A172 (cell line): ENCODE measurements at places on chromosomes 1 and 21. TPM values are rescaled to one million over a fixed set of nuclear protein-coding genes. Genes with fewer than 3 reads are reported as not detected.

CD1E gene
- total RNA-seq, result not detected in 2 replicates

CA14 gene
- not detected in 2 replicates for total RNA-seq

- DNase-seq, result no peak
Observed at GRCh38 chr1:106178791-106179190, 877.7 kb upstream of the PRMT6 start.

GRCh38 chr1:184811439-184812111 is 56.9 kb upstream of the EDEM3 start:
- no peak for DNase-seq

- no peak for DNase-seq
Observed at GRCh38 chr1:238675221-238675620, 711.1 kb upstream of the CHRM3 start.

OR2T35 gene
- not detected in 2 replicates for total RNA-seq

ANKRD34A gene
- 2.4 and 2.5 TPM in 2 replicates for total RNA-seq

DNA sequence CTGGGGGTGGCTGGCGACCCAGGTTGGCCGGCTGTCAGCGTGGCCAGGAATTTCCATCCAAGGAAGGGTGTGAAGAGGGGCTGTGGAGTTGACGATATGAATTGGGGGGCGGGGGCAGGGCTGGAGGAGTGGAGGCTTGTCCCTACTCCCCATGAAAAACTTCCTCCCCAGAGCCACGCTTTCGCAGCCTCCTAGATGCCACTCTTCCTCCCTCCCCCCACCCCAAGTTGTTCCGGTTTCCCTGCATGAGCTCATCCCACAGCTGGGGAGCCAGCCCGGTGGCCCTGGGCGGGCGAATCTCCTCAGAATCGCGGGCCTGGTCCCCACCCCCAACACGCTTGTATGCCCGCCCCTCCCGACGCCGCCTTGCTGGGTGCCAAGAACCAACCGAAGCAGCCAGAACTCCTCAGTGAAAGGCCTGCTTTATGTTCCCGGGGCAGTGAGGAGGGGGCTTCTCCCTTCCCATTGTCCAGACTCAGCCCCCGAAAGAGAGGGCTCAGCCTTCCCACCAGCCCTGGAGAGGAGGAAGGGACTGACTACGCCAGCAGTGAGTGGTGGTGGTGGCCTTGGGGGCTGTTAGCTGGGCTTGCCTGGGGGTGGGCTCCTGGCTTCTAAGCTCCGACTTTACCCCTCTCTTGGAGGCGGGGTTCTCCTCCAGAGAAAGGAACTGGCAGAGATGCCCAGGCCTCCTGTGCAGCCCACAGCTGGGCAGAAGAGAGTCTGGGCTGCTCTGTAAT is 1.8 kb upstream of the CSMD2 start:
- DNase-seq, result no peak

DNA sequence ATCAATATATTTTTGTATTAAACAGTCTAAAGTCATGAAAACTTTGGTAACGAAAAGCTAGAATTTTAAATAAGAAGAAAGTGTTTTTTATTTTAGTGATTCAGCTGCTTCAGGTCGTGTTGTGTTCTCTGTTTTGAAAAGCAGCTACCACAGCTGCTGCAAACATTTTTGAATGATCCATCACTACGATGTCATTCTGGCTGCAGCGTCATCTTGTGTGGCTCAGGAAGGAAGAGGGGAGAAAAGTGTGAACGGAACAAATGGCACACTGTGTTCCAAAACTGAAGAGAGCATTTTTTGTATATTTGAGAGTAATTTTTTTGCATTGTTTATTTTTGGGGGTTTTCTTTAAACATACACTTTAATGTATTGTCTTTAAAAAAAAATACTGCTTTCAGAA is 323.0 kb upstream of the ADGRL2 start:
- peak; percentile 3 for DNase-seq

DNA sequence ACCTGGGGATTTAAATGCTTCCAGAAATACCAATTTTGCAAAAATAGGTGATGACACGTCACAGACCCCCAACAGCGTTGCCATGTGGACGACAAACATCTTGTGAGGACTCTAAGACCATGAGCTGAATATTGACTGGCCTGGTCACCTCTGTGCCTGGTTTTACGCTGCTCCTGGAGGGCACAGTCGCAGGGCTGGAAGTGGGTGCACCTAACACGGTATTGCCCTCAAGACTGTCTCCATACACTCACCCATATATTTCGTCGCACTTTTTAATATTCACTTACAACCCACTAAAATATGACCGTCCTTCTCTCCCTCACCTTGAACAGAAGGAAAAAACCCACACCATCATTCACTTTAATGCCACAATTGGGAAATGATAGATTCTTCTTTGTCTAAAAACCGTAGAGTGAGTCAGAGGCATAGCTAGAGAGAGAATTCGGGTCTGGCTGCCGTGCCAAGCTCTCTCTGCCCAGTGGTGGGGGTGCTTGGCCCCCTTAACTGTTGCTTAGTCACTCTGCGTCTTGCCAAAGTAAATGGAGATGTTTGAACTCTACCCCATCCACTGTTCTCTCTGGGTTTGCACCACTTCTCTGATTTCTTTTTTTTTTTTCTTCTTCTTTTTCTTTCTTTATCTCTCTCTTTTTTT is 40.8 kb upstream of the UTS2 start:
- DNase-seq, result peak; percentile 61

DNA sequence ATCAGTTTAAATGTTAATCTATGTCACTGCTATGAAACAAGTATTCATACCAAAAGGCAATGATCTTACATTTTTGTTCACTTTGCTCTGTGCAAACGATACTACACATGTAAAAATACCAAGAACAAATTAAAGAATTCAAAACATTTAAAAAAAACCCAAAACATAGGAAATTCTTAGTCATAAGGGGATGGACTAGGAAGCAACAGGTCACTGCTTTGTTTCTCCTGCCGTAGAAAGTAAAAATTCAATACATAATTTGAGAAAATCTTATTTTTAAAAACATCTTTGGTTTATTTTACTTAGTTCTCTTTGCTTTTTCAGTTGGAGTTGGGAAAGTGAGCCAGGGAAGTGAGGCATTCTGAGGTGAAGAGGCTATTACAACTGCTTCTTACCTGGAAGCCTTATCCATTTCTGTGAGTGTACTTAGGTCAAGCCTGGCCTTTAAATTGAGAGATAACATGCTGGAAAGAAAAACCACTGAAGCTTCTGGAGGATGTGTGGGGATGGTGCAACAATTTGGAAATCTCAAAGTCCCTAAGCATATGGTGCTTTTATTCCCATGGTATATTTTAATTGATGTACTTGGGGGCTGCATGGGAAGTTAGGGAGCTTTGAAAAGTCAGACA is 183.5 kb downstream of the CDC42BPA start:
- DNase-seq, result no peak

- no peak for DNase-seq
Observed at GRCh38 chr1:35452106-35452774, 105.0 kb downstream of the KIAA0319L start.

GPATCH3 gene
- 5.0 and 5.9 TPM in 2 replicates for total RNA-seq

SLC9C2 gene
- total RNA-seq, result not detected in 2 replicates

- DNase-seq, result peak; percentile 78
Observed at GRCh38 chr1:226643177-226643576, 94.6 kb downstream of the STUM start.

DNA sequence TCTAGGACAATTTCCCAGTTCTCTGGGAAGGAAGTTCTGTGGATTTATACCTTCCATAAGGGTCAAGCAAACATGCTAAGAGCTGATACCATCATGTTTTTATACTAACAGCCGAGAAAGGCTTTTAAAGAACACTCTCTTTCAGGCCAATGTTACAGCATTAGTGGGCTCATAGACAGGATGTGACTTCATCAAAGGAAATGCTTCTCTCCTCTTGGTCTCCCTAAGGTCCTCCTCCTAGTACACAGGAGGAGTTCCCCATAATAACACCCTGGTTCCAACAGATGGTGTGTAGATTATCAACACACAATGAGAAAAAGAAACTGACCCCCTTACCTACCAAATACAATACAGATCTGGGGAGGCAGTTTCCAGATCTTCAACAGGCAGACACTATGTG is 26.7 kb upstream of the GLIS1 start:
- no peak for DNase-seq

RAP1GAP gene
- total RNA-seq, result 0.93 and 1.1 TPM in 2 replicates

- DNase-seq, result no peak
Observed at GRCh38 chr1:35845766-35846165, 37.2 kb upstream of the AGO1 start.

DNA sequence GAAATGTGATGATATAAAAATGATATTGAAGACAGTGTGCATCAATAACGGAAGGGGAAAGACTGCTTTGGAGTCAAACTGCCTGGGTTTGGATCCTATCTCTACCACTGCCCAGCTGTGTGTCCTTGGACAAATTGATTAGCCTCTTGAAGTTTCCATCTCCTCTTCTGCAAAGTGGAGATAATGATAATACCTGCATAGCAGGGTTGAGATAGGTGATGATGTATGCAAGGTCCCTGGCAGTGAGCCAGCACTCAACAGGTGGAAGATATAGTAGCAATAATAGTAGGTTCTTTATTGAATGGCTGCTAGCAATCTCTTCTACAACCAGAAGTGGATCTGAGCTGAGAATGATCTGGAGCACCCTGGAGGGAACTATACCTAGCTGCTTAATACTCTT is 166.7 kb downstream of the MIS18A start:
- DNase-seq, result no peak

DNA sequence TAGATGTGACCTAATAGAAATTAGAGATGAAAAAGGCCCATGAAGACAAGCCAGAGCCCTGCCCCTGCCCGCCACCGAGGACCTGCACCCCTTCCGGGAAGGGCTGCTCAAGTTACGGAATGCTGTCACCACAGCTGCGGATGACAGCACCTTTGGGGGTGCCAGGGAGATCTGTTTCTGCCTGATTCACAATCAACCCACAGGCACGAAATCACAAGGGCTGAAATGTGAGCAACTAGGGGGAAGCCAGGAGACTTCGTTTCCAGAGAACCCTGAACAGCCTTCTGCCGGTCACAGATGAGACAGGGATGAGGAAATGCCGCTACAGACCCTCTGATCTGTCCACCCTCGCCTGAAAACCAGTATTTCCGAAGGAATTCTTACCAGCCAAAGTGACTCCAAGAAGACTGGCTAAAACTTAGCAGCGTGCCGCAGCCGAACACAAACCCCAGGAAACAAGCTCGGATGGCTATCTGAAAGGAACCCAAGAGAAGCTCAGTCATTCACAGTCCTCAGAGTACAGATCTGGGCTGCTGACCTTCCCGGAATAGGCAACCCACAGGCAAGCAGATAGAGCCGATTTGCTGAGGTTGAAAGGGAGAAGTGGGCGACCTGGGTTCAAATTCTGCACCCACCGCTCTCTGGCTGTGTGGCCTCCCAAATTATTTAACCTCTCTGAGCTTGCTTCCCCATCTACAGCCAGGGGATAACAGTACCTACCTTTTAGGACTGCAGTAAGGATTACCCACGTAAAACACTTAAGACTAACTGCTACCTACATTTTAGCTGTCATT is 1.1 kb downstream of the ICMT start:
- DNase-seq, result no peak

- DNase-seq, result no peak
Observed at GRCh38 chr1:235867903-235868469, 1.3 kb upstream of the LYST start.

DNA sequence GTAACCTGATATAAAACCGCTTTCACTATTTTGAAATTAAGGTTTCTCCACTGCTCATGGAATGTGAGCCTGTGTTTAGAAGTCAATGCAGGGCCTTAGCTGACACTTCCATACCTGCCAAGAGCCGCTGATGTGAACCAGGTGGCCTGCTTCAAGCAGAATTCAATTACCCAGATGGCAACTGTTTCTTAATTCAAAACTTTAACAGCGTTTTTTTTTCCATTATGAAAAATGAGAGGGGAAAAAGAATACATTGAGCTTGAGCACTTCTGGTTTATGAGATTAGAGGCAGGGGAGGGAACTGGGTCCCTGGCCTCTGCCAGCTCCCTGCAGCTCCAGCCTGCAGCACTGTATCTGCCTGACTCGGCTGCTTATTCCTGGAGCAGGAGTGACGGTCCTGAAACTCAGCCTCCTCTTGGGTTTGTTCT is 7.7 kb upstream of the ATP1A1 start:
- no peak for DNase-seq

SPRR1B gene
- total RNA-seq, result not detected in 2 replicates

DNA sequence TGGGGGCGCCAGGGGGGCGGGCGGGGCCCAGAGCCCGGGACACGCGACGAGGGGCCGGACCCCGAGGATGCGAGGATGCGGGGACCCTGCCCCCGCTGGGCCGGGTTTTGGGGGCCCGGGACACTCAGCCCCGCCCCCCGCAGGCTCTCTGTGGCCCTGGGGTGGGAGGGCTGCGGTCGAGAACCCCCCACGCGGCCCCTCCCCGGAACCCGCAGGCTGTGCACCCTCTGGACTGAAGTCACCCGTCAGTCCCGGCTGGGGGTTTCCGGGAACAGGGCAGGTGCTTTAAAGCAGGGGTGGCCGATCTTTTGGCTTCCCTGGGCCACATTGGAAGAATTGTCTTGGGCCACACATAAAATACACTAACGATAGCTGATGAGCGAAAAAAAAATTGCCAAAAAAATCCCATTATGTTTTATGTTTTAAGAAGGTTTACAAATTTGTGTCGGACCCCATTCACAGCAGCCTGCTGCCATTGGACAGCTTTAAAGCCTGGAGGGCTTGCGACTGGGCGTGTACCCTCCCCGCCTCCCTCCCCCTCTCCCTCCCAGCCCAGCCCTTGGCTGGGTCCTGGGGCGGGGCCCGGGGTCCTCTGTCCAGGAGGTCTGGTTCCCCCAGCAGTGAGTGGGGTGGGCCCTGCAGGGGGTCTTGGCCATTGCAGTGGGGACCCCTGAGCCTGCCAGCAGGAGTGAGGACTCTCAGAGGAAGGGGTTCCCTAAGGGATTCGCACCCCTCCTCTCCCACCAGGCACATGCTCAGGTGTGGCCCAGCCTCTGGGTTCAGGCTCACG is 21.6 kb upstream of the C1orf159 start:
- no peak for DNase-seq

ARPC5 gene
- 334 and 446 TPM in 2 replicates for total RNA-seq

- no peak for DNase-seq
Observed at GRCh38 chr1:211349741-211350140, 23.1 kb downstream of the TRAF5 start.

DNA sequence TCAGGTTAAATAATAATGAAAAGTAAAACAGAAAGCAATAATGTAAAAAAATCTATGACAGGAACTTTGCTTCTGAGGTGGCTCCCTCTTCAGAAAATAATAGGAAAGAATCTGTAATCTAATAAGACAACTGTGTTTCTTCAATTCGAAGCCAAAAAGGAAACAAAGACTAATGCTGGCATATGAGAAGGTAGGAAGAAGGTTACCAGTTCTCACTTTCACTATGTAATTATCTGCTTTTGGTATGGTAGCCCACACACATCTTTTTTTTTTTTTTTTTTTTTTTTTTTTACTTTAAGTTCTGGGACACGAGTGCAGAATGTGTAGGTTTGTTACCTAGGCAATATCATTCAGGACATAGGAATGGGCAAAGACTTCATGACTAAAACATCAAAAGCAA is 47.1 kb downstream of the COP1 start:
- no peak for DNase-seq

GRCh38 chr1:230077011-230077410 is 10.0 kb downstream of the GALNT2 start:
- DNase-seq, result no peak

- DNase-seq, result no peak
Observed at GRCh38 chr1:172483448-172483847, 39.6 kb upstream of the PIGC start.
